ENCODE measurements at places on chromosomes 3 and 15.

DNA sequence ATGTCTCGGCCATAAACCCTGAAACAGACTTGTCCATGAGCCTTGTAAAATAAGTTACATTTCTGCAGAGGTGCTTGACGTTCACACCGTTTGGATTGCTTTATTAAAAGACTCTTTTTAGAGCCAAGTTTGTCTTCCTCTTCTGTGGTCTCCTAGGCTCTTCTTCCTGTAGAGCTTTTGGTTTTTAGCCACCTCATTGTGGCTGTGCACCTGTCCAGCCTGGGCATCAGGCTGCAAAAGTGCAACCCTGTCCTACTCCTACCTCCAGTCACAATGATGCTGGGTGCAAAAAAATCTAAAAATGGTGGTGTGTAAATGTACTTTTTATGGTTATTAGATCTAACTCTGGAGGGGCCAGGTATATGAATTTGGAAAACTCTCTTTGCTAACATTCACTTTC lies 2.8 kb upstream of the RIOX2 start:
- DNase-seq: no peak

DNA sequence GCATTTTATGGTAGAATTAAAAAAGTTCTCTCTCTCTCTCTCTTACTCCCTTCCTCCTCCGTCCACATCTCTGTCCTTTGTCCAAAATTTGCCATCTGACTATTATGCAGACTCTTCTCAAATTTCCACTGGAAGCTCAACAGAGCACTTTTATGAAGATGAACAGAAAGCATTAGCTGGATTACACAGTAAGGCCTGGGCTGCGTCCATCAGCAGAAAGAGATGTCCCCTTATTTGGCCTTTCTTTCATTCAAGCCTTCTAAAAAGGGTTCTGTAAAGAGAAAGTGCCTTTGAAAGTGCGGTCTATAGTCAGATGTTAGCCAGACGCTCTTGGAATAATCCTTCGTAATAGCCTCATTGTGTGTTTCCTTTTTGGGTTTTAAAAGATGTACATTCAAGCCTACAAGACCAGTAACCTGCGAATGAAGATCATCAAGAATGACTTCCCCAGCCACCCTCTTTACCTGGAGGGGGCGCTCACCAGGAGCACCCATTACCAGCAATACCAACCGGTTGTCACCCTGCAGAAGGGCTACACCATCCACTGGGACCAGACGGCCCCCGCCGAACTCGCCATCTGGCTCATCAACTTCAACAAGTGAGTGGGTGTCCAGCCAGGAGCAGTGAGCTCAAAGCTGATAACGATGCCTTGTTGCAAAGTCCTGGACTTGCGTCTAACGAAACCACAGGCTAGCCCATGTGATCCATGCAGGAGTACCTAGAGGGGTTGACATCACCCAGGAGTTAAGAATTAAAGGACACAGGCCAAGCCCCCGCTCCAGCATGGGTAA lies 53.1 kb downstream of the MESD start:
- DNase-seq: no peak

GRCh38 chr3:15653321-15653720 lies 51.8 kb downstream of the BTD start:
- no peak for DNase-seq

GRCh38 chr3:176078906-176079305 lies 1118.4 kb downstream of the TBL1XR1 start:
- DNase-seq: no peak

GRCh38 chr3:111728566-111728935 lies 130.5 kb upstream of the PHLDB2 start:
- no peak for DNase-seq

DNA sequence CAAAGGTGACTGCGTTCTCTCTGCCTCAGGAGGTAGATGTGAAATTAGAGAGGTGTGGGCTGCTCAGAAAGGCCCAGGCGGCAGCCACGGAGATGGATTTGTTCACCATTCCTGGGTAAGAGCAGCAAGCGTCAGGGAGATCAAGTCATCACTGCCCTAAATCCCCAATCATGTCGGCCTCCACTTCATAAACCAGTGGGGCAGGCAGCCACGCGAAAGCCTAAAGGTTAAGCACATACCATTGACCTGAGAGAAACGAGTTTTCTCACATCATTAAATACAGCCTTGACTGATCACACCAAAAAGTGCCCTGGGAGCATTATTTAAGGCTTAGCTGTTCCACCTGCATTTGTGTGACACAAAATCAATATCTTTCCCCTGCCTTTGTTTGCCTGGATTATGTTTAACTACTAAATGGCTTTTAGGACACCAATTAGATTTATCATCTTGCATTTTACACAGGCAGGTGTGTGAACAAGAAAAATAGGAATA lies 50.7 kb upstream of the FOXB1 start:
- no peak for DNase-seq

GRCh38 chr15:23516866-23517265 lies 48.6 kb upstream of the MKRN3 start:
- no peak for DNase-seq

- DNase-seq: no peak
Measured at GRCh38 chr3:42173307-42173706, 82.2 kb downstream of the TRAK1 start.

GRCh38 chr3:141796889-141797781 lies 33.9 kb downstream of the GRK7 start:
- DNase-seq: no peak

- no peak for DNase-seq
Measured at GRCh38 chr3:157199841-157200240, 39.9 kb upstream of the CCNL1 start.

DNA sequence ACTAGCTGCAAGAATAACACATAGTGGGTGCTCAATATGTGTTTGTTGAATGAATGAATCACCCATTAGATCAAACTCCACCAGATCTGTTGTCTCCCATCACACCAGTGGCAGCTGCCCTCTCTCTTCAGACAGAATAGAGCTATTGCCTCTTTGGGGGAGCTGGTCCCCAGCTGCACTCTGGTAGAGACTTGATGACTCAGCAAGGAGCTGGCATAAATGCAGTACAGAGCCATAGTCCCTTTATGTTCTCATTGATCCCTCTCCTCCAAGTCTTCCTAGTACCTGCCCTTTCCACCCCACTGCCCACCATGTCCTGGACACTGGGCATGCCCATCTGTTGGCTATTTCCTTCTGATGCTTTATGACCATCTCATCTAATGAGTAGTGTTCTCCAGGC lies 361.9 kb downstream of the LRTM1 start:
- no peak for DNase-seq
